ENCODE measurements at places on chromosomes 6 and 20.

- DNase-seq: no peak
These were observed 102.5 kb downstream of the PLCB1 start for GRCh38 chr20:8234580-8234979.

- DNase-seq: no peak
These were observed 131.7 kb downstream of the DNAH8 start for GRCh38 chr6:38846844-38847243.

DNA sequence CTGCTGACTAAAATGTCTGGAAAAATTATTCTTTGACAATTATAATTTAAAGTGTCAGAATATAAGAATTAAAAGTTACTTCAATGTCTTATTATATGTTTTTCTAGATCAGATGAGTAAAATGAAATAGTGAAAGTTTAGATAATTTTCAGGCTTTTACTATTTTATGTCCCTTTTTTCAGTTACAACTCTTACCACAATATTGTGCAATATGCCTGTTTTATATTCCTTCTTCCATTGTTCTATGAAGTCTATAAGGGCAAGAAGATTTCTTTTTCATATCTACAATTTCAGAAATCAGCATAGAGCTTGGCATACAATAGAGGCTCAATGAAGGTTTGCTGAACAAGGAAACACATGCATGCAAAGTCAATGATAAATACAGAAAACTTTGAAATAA, 401.2 kb upstream of the HTR1E start:
- DNase-seq: no peak

GRCh38 chr6:135921188-135921587, 69.7 kb downstream of the PDE7B start:
- DNase-seq: no peak

DNA sequence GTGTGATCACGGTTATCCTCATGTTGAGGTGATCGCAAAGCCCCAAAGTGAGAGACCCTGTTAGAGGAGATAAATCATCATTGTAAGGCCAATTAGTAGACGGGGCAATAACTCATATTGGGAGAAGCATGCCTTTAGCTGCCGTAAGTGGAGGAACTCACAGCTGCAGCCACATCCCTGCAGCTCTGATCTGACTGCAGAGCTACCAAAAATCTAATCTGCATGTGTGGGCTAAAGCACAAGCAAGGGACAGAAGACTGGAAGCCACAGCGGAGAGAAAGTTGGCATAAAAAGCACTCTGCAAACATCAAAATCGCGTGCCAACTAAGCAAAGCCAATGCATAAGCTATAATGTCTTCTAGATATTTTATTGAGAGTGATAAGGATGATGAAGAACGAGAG, 79.8 kb downstream of the TBC1D7 start:
- DNase-seq: no peak

GRCh38 chr20:19495905-19496703, 262.0 kb upstream of the RIN2 start:
- DNase-seq: no peak

DNA sequence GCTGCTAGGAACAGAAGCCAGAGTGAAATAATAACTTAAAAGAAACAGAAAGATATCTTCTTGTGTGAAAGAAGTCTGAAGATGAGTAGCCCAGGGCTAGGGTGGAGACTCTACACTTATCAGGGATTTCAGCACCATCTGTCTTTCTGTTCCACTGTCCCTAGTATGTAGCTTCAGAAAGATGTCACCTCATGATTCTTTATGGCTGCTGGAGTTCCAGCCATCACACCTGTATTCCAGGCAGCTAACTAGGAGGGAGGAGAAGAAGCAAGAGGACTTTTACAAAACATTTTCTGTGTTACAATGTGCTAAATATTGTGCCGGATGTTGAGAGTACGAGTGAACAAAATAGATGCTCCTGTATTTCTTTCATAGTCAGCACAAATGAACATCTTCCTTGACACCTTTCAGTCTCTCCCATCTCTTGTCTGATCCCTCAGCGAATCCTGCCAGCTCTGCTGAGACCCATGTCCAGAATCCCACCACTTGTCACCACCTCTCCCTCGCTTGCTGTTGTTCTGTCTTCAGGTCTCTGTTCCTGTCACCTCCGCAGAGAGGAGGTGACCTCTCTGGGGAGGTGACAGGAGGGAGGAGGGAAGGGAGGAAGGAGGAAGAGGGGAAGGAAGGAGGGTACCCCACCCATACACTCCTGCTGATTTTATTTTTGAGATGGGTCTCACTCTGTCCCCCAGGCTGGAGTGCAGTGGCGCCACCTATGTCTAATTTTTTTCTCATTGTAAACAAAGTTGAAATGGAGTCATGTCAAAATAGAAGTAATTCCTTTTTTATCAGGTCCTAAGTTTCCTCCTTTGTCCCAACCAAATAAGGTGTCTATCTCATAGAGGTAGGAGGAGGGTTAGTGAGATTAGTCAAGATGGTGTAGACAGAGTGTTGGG, 188.9 kb downstream of the TFAP2C start:
- no peak for DNase-seq

DNA sequence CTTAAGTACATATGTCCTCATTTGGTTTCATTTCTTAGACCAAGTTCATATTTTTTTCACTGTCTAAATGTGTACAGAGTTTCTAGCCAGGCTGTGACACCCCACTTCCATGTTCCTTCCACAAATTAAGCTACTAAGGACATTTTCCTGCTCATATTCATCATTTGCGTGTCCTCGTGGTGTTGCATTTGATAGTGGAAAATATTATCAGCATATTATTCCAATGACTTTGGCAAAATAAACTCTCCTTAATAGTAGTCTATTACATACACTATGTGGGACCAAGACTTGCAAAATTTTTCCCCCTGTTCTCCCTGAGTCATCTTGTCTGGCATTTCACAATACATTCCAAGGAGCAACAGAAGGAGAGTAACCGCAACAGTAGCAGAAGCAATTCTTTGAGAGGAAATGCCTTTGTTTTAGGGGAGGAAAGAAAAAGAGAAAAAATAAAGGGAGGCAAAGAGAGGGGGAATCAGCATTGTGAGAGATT, 599.2 kb downstream of the COL12A1 start:
- no peak for DNase-seq

GRCh38 chr20:38304845-38305447, 990 bp downstream of the BPI start:
- peak; percentile 7 for DNase-seq

DNA sequence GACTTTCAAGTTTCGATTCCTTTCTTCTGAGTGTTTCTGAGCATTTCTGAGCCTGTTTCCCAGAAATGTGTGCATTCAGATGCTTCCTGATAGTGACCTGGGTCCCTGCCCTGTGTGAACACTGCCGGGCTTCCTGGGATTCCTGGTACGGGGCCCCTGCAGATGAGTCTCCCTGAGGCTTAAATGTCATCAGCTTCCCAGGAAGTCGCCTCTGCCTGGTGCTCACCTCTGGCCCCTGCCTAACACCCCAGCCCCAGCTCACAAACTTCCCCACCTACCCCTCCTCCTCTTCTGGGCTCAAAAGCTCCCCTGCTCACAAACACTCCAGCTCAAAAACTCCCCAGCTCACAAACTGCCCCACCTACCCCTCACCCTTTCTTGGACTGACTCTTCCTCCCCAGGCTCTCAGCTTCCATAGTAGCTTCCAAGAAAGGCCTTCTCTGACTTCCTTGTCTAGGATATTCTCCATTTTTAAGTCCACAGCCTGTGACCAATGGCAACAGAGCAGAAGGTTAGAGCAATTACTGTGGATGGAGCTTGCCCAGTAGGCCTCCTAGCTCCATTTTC, 42.0 kb downstream of the TGM2 start:
- DNase-seq: no peak

DNA sequence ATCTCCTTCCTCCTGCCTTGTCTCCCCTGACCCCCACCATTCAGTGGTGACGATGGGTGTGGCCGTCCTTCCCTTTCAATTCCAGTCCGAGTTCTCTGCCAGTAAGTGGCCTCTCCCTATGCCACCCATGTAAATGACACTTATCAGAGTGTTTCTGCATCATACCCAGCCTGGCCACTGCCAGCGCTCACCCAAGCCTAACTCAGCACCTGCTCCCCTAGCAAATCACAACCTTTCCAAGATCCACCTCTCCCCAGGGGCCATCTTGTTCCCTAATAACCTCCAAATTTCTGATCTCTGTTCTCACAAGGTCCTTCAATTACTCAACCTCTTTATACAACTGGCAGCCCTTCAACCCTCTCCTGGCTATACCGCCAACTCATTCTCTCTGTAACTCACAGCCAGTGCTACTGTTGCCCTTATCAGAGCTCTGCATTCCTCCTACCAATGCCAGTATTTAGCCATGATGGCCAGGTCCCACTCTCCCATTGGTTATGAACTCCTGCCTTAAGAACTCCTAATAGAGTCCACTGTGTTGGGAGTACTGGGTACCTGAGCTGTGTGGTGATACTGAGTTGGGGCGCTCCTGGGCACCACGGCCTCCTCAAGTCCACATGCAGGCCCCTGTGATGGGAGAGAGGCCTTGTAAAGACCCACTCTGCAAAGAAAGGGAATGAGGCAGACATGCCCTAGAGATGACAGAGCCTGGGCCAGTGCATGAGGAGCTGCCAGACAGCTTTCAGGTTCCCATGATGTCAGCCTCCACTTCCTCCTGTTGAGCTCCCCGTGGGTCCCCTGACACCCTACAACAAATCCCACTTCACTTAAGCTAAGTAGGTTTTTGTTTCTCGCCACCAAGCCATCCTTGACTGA, 187.4 kb upstream of the RREB1 start:
- no peak for DNase-seq

GRCh38 chr6:36634317-36635108, 40.4 kb downstream of the SRSF3 start:
- DNase-seq: no peak

DNA sequence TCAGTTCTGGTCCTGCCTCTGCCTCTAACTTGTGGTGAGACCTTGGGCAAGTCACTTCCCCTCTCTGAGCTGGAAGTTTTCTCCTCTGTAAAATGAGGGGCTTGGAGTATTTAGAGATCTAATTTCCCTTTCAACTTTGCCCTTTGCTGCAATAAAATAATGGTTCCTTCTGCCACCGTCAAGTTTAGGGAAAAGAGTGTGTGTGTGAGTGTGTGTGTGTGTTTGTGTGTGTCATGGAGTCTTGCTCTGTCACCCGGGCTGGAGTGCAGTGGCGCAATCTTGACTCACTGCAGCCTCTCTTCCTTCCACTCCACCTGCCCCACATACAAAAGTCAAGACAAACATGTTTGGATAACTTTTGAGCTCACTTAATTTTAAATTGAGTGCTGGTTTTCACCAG, 39.2 kb upstream of the PIM1 start:
- DNase-seq: no peak

GRCh38 chr20:45407067-45407745, 883 bp upstream of the DBNDD2 start:
- DNase-seq: peak; percentile 7

DNA sequence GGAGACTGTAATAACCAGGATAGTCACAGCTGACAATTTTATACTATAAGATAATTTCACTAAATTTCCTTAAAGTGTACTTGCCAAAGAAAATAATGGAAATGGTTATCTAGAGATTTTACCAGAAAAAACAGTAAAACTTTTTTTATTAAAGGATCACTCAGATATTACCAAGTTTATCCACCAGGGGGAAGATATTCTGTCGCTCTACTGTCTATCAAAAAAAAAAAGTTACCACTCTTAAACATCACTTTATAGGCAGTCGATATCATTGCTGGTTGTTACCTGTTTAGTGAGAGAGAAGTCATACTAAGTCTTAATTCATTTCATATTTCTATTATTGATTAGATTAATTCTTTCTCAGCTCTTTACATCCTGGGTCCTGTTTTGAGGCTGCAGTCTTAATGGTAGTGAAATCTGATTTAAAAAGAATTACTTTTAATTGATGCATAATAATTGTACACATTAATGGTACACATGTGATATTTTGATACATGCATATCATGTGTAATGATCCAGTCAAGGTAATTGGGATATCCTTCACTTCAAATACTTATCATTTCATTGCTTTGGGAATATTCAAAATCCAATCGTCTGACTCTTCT, 18.9 kb downstream of the L3MBTL3 start:
- DNase-seq: no peak

DNA sequence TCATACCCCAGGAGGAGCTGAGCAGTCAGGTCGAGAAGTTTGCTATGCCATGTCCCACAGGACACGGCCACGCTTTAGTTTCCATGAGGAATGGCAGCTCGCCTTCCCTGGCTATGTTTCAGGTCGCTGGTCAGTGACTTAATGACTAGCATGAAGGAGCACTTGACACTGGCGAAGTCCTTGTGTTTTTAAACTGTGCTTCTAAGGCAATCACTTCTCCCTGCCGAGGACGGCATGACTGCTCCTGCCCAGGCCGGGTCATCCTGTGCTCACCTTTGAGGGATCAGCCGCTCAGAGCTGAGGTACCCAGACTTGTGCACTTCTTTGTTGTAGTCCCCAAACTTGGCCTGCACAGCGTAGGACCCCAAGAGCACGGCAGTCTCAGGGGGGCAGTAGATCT, 34.1 kb downstream of the EZR start:
- DNase-seq: no peak

GRCh38 chr20:52847029-52847660, 125.0 kb upstream of the TSHZ2 start:
- DNase-seq: no peak

DNA sequence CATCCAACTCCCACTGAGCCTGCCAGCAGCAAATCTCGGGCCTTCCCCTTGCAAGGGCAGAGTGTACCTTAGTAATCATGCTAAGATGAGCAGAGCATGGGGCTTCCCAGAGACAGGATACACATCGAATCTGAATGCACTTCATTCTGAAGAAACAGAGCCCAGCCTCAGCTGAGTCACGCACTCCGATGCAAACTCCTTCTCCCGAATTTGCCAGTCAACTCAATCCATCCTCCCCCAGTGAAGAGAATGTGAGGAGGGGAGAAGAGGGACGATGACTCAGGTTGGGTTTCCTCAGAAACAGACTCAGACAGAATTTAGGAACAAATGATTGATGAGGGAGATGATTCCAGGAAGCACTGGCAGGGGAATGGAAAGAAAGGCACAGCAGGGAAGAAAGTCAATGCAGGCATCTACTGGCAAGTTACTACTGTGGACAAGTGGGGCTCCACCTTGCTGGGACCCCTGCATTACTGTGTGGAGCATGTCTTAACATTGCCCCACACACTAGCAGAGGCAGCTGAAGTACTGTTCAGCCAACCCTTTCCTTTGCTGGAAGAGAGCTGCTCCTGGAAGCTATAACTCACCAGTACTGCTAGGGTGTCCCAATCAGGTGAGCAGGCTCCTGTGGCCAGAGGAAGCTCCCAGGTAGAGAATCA, 251.6 kb downstream of the ADGB start:
- no peak for DNase-seq

All from stimulated activated CD4-positive, alpha-beta T cell treated with anti-CD3 and anti-CD28 coated beads, Interleukin-4, amount 100 ng/mL, for 1 hour (primary cell).